Stimulated activated CD8-positive, alpha-beta memory T cell treated with anti-CD3 and anti-CD28 coated beads, Interleukin-7, amount 100 ng/mL, for 1 hour (primary cell): ENCODE measurements at places on chromosomes 12 and 14.

DNA sequence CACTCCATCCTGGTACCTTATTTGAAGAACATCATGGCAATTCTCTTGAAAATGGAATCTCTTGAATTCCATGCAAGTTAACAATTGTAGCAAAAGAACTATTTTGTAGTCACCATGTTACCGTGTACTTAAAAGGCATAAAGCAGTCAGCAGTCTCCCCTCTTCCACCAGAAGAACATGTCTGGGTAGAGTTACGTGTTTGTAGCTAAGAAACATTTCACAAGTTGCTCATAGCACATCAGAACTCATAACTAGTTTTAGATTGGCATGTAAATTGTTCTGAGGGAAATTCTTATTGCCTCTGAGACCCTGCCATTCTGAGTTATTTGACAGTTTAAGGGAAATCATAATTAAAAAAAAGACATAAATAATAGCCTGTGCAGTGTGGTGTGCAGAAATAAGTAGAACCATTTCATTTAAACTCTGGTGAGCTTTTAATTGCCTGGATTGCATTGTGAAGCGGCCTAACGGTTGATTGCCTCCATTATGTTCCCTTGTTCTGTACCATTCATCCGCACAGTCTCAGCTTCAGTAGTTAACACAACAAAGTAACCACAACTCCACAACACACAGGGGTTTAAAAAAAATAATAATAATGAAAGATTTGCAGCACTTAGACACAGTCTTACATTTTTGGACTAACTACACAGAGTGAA, 2.6 kb downstream of the LMO3 start:
- DNase-seq = no peak

- DNase-seq = no peak
These were observed 646.9 kb upstream of the TMEM132C start for GRCh38 chr12:127619869-127620734.

DNA sequence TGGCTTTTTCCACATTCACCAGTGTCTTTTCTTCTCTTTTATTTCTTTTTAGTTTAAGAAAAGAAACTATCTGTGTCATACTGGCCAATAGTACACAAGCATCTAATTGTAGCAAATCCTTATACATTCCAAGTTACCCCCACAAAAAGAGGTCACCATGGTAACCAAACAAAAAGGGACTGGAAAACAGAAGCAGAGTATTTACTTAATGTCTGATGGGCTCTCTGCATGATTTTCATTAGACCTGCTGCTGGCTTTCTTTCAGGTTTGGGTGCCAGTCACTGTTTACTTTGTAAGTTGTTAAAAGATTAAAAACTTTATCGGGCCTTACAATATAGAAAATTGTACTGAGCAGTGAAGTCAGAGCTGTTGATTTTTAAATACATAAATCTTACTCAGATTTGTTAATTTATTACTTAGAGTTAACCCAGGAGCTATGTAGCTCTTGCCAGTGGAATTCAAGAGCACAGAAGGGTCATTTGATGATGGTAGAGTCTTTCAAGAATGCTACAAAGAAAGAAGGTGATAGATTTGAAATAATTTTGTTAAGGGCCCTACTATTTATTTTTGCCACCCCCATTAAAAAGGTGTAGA, 123.9 kb downstream of the BRMS1L start:
- no peak for DNase-seq

GRCh38 chr12:22477894-22478287, 66.5 kb downstream of the C2CD5 start:
- DNase-seq = no peak

DNA sequence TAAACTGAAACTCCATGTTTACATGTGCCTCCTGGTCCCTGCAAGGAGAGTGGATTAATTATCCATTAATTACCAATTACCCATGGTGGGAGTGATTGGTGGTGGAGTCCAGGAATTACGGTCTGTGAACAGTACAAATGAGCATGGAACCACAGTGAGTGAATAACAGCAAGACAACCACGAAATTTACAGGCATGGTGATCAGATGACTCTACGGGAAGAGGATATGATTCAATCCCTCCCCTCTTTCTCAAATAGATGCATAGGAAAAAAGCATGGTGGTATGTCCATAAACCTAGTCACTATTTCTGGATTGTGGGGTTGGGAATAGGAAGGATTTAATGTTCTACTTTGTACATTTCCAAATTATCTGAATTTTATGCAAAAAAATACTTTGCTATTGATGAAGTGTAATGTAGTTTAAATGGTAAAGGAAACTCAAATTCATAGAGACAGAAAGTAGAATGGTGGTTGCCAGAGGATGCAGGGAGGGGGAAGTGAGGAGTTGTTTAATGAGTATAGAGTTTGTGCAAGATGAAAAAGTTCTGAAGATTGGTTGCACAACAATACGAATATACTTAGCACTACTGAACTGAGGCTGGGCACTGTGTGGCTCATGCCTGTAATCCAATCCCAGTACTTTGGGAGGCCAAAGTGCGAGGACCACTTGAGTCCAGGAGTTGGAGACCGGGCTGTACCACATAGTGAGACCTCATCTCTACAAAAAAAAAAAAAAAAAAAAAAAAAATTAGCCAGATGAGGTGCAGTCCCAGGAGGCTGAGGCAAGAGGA, 41.2 kb upstream of the C12orf75 start:
- no peak for DNase-seq

GRCh38 chr12:42128327-42128726, 16.3 kb downstream of the GXYLT1 start:
- DNase-seq = no peak

GRCh38 chr14:103070971-103071542, 13.0 kb upstream of the LBHD2 start:
- DNase-seq = no peak

GRCh38 chr12:121468499-121468801, 68.5 kb downstream of the RNF34 start:
- DNase-seq = no peak

GRCh38 chr12:9926876-9927275, 5.3 kb downstream of the CLEC2A start:
- no peak for DNase-seq

- no peak for DNase-seq
These were observed 58.0 kb downstream of the BICDL1 start for GRCh38 chr12:120047072-120047471.

- no peak for DNase-seq
These were observed 23.8 kb upstream of the DGLUCY start for GRCh38 chr14:91089958-91090535.

DNA sequence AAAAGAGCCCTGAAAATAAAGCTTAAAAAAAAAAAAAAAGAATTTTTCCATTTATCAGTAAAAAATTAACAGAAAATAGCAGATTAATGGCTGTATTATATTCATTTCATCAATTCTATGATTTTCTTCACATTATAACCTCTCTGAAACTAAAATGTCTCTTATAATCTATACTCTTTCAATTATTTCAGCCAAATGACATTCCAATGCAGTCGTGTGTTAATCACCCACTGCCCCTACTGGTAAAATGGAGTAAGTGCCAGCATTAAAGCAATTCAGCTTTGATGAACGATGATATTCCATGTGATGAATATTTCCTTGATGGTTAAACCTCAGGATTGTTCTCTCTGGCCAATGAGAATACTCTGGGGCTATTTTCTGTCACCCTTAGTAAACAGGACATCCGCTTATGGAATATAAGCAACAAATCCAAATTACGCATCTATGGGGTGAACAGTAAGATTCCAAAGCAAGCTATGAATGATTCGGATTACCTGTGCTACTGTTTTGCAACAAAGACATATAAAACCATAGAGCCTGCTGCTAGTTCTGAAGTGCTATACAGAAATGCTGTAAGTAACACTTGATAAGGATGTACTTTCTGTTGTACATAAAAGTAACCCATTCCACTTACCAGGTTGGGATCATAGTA, 20.3 kb upstream of the SYCP3 start:
- DNase-seq = no peak
